Dorsolateral prefrontal cortex (tissue), 122 donors: ENCODE measurements at places on chromosomes 2 and 18.

GRCh38 chr18:63198868-63199742, 120.5 kb downstream of the BCL2 start:
- no peak for DNase-seq

GRCh38 chr2:181129364-181130056, 149.1 kb downstream of the UBE2E3 start:
- no peak for DNase-seq

DNA sequence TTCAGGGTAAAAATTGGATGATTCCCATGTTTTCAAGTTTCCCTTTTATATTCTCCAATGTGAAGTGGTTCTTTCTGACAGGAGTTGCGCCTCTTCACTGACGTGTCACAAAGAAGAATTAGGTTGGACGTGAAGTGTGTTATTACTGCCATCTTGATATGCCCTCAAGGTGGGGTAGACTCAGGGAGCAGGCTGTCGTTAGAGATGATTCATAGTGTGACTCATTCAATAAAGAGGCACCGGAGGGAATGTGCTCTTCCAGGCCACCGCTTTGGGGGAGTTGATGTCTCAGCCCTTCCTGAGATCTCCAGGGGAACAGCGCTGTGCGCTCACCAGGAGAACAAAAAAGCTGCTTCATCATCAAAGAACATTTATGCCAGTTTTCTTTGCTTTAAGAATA, 3.6 kb upstream of the DGKD start:
- peak; percentile 52 for DNase-seq

GRCh38 chr2:161265874-161266273, 42.4 kb upstream of the PSMD14 start:
- no peak for DNase-seq

DNA sequence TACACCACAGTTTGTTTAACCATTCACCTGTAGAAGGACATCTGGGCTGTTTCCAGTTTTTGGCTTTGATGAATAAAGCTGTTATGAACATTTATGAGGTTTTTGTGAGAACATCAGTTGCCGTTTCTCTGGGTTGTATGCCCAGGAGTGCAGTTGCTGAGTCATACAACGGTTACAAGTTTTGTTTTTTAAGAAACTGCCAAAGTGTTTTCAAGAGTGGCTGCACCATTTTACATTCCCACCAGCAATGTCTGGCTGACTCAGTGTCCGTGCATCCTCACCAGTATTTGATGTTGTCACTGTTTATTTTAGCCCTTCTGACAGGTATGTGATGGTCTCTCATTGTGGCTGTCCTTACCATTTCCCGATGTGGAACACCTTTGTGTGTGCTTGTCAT, 48.0 kb upstream of the GPR17 start:
- DNase-seq, result no peak

DNA sequence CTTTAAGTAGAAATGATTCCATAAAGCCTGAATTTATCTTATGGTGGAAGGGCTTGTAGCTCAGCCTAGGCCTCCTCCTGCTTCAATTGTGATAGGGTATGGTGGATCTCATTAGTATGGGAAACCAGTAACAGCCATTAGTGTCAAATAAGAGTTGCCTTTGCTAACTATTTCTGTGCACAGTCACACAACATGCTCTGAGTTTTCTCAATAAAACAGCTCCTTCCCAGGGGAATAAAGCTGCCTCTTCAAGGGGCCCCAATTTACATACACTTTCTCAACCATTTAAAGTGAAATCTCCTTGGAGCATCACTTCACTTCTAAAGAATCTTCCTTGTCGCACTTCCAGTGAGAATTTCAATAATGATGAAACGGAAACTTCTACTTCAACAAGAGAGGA, 53.4 kb downstream of the KLF7 start:
- no peak for DNase-seq

- no peak for DNase-seq
Measured at GRCh38 chr2:105328281-105329196, 996 bp downstream of the TGFBRAP1 start.

GRCh38 chr18:24208270-24209035, 69.6 kb downstream of the CABYR start:
- DNase-seq, result no peak

- no peak for DNase-seq
Measured at GRCh38 chr18:35179906-35180305, 60.9 kb upstream of the ZNF397 start.

- no peak for DNase-seq
Measured at GRCh38 chr2:80061881-80062280, 242.7 kb downstream of the LRRTM1 start.

DNA sequence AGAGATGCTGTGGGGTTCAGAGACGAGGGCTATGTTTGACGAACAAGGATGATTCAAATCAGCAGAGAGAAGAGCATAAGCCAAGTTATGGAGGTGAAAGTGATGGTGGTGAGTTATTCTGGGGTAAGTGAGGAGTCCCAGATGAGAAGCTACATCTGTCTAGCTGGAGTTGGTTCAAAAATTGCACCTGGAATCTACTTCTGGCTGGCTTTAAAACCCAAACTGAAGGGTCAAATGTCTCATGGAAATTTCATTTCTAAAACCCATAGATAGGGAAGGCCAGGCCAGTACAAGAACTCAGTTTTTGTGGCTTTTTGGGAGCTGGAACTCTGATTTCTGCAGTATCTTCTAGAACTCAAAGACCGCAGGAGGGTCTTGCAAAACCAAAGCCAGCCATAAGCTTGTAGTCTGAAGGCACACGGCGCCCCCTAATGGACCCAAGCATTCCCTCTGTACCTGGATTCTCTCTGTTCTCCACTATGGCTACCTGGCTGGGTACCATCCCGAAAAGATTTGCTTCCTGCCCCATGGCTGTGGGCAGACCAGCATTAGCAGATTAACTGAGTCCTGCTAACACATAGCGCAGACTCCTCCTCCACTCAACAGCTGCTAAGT, 229.1 kb upstream of the SLC14A2 start:
- DNase-seq, result no peak

- DNase-seq, result no peak
Measured at GRCh38 chr2:128469875-128470274, 151.2 kb upstream of the HS6ST1 start.

- no peak for DNase-seq
Measured at GRCh38 chr2:199439066-199439465, 18.7 kb downstream of the SATB2 start.

DNA sequence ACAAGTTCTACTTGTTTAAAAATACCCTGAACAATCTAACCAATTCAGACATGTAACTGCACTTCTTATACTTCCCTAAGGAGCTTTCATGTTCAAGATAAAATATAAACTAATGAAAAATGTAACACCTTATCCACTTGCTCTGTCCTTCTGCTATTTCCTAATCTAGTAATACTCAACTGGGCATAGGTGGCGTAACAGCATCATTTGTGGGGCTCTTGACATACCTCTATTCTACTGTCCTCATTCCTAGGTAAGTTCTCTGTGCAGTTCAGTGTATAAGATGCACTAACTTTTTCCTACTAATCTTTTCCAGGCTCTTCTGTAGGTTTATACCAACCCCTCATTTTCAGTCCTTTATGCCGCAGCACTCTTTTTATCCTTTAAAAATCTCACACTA, 36.7 kb downstream of the PRKD3 start:
- no peak for DNase-seq

DNA sequence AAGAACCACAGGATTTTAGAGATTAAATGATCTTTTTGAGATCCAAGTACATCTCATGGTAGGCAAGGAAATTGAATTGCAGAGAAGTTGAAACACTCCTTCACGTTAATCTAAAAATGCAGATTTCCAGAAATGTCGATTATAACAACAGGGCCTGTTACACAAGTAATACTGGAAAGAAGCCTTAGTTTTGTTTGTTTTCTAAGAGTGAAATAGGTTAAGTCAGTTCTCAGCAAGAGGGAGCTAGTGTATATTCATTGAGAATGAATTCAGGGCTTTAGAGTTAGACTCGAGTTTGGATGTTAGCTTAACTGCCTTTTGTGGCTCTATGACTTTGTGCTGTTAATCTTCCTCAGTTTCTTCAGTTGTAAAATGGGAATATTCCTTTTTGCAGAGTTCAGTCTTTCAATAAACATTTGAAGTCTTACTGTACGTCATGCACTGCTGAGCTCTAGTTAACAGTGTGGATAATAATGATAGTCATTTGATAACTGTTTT, 926 bp downstream of the NDUFV2 start:
- DNase-seq, result no peak

DNA sequence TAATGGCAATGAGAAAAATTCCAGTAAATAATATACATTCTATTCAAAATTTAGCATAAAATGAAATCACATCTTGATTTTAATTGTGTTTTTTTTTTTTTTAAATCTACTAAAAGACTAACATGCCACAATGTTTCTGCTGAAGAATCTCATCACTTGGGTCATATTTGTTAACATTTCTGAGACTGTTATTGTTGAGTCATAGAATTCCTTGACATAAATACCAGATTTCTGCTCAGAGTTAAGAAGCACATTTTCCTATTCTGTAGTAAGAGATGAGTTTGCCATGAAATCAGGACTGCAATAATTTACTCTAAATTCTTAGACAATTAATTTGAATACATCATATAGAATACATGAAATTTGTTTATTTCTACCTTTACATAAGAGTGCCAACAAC, 154.9 kb upstream of the KYNU start:
- DNase-seq, result no peak

DNA sequence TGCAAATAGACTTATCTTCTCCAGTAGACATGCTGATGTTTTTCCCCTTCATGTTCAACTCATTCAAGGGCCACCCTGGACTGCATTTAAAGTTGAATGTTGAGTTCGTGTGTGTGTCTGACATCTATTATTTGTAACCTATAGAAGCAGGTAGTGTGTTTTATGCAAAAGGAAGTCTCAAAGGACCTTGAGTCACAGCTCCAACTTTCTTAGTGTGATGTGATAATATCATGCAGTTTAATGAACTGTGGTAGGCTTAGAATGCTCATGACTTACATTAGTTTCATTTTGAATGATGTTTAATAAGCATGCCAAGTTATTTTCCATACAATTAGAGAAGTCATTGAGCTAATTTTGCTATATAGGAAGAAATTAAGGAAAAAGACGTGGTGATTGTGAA, 67.9 kb downstream of the CERS6 start:
- DNase-seq, result no peak
